ENCODE measurements at places on chromosomes 5 and 9.

GRCh38 chr5:95410279-95410678 lies 19.1 kb downstream of the FAM81B start:
- no peak for DNase-seq

DNA sequence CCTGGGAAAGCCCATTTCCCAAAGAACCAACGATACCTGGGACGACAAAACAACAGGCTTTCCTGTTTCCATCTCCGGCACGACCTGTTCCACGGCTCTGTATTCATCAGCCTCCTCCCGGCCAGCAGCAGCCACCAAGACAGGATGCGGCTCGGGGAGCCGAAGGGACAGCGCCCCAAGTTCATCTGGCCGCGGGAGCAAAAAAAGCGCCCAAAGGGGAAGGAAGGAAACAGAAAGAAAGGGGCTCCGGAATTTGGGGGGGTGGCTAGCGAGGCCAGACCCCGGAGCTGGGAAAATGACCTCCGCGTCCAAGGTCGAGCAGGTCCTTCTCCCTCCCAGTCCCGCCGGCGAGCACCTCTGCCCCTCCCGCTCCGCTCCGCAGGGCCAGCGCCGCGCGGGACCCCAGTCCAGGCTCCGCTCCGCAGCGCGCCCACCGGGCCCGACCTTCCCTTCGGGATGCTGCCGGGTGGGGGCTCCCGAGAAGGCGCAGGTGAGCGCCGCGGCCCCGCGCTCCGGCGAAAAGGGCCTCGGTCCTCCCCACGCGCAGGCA lies 608 bp downstream of the ELOVL7 start:
- DNase-seq: peak; percentile 22

DNA sequence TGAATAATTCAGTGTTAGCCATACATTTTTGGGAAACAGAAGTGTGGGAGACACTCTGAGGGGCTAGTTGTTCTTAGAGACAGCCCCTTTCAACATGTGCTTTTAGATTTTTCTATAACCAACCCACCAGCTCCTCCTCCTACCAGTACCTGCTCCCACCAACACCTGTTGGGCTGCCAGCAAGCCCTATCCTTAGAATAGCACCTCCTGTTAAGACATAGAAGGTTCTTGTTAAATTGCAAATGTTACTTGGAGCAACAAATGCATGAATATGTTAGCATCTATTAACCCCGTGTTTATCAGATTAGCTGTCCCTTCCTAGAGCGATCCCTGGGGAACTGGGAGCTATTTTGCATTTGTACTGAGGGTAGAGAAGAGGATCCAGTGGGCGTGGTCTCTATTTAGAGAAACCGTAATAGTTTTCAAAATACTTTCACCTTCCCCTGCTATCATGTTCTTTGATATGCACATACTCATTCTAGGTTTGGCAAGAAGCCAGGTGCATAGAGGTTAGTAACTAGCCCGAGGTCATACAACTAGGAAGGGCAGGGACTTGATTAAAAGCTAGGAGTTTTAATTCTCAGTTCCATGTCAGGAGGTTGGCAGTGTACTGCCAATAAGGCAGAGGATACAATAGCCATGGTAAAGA lies 334.4 kb downstream of the KCTD16 start:
- no peak for DNase-seq

GRCh38 chr5:39053189-39053588 lies 21.0 kb downstream of the RICTOR start:
- no peak for DNase-seq

GRCh38 chr9:110714314-110714713 lies 45.7 kb downstream of the MUSK start:
- peak; percentile 80 for DNase-seq

- no peak for DNase-seq
Measured at GRCh38 chr5:135248801-135249231, 150.2 kb downstream of the MACROH2A1 start.

DNA sequence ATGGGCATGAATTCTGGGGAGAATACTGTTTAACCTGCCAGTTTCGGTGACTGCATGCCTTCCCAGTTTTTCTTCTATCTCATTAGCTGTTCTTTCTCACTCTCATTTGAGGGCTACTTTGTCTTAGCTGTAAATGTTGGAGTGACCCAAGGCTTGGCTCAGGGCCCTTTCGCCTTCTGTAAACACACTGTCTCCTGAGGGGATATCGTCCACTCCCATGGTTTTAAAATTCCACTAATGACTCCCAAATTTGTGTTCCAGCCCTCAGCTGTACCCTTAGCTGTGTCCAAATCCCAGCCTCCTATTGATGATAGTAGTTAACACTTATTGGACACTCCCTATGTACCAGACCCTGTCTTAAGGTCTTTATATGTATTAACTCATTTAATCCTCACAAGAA lies 14.1 kb upstream of the RNF145 start:
- DNase-seq: no peak

DNA sequence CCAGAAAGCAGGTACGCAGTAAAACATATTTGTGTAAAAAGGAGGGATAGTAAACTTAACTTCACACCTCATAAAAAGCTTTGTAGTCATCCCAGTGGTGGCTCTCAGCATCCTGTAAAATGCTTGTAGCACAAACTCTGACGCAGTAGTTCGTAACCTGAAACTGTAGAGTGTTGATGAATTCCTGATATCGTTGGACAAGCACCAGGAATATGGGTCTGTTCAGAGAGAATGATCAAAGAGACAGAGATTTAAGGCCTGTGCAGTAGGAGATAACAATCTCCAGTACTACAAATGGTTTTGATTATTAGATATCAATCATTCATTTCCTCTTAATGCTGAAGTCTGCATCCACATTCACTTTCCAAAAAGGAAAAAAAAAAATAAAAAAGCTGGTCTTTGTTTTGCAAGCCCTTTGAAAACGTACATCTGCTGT lies 148.5 kb downstream of the KIAA0825 start:
- peak; percentile 57 for DNase-seq

- DNase-seq: no peak
Measured at GRCh38 chr5:40570408-40571129, 109.1 kb upstream of the PTGER4 start.

GRCh38 chr5:113806250-113806649 lies 292.8 kb downstream of the YTHDC2 start:
- DNase-seq: peak; percentile 30

GRCh38 chr9:92649007-92649406 lies 20.9 kb downstream of the IPPK start:
- DNase-seq: no peak

DNA sequence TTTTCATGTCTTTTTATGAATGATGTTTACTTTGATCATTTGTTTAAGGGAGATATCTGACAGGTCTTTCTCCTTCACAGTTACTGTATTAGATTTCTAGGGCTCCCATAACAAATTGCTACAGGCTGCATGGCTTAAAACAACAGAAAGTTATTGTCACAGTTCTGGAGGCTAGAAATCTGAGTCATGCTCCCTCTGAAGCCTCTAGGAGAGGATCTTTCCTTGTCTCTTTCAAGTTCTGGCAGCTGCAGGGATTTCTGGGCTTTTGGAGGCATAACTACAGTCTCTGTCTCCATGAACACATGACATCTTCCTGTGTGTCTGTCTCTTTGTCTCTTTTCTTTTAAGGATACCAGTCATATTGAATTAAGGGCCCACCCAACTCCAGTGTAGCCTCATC lies 557.3 kb upstream of the SEMA6A start:
- DNase-seq: no peak

DNA sequence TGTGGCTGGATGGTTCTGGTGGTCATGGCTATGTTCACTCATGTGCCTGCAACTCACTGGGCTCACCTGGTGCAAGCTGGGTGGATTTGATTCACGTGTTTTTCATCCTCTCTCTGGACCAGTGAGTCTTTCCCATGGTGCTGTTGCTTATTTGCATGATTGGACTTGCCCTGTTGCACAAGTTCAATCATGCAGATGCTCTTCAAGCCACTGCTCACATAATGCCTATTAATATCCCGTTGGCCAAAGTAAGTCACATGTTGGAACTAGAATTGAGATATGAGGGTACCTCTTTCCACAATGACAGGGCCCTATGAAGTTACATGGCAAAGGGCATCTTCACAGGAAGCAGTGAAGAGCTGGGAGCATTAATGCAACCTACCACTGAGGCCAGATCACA lies 26.5 kb upstream of the MROH2B start:
- no peak for DNase-seq

DNA sequence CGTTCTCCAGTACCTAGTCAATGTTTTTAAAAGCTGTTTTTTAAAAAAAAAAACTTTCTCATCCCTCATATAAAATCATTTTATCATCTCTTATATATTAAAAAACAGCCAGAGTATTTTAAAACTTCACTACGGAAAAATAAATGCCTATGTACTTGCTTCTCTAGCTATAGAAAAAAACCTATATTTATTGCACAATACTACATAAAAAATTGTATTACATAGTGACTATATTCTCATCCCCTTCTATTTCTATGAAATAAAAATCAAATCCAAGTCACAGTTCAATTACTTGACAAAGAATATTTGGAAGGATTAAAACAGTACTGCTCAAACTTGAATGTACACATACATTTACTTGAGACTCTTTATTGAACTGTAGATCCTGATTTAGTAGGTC lies 56.7 kb downstream of the RICTOR start:
- no peak for DNase-seq

- DNase-seq: no peak
Measured at GRCh38 chr9:124706685-124707084, 64.4 kb downstream of the NR6A1 start.

- no peak for DNase-seq
Measured at GRCh38 chr5:102314328-102314727, 18.2 kb upstream of the SLCO4C1 start.

GRCh38 chr5:5273398-5273797 lies 133.3 kb downstream of the ADAMTS16 start:
- no peak for DNase-seq

GRCh38 chr9:132880324-132880661 lies 1.6 kb downstream of the SPACA9 start:
- no peak for DNase-seq

DNA sequence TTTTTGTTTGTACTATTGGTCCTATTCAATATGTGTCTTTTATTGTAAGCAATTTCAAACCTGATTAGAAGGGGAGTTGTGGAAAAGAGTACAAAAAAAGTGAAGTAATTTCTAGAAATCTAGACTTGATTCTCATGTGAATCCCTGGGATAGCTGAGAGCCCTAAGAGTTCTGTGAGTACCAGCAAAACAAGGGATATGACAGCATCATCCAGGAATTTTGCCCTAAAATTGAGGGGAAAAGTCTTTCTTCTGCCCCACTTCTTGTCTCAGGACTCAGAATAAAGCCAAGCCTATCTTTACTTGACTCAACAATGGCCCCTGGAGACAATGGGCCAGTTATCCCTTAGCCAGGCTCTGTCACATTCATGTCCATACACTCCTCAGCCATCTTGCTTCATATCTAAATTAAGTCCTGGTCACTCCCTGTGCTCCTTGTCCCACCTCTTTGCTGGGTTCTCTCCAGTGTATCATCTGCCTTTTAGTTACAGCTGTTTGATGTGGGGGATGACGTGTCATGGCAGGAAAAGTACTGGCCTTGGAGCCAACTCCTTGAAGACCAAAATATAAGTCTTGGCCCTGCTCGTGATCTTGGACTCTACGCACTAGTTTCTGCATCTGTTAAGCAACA lies 81.2 kb downstream of the ADAMTS12 start:
- no peak for DNase-seq

GRCh38 chr9:74556685-74557084 lies 59.5 kb downstream of the RORB start:
- DNase-seq: no peak

GRCh38 chr9:130183133-130183762 lies 11.0 kb downstream of the NCS1 start:
- no peak for DNase-seq

- DNase-seq: no peak
Measured at GRCh38 chr5:145931718-145932117, 4.7 kb upstream of the SH3RF2 start.

DNA sequence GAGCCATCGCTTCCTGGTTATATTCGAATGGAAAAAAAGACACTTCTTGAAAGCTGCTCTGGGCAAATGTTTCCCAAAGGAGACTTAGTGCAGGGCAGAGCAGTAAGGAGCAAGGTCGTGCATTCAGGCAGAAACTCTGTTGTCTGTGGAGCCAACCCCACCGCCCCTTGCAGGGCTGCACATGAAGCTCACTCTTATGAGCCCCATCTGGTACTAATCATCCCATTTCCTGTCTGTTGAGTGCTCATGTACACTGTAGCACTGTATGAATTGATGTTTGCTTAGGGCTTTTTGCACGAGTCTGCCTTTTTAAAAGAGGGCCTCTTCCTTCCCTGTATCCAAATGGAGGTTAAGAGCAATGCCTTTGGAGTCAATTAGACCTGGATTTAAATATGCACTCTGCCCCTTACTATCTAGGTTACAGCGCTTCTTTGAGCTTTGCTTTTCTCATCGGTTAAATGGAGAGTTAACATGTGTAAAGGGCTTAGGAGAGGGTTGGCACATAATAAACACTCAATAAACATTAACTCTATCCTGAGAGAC lies 25.4 kb downstream of the HMHB1 start:
- DNase-seq: peak; percentile 93

GRCh38 chr5:65984098-65984885 lies 57.9 kb downstream of the ERBIN start:
- DNase-seq: no peak

DNA sequence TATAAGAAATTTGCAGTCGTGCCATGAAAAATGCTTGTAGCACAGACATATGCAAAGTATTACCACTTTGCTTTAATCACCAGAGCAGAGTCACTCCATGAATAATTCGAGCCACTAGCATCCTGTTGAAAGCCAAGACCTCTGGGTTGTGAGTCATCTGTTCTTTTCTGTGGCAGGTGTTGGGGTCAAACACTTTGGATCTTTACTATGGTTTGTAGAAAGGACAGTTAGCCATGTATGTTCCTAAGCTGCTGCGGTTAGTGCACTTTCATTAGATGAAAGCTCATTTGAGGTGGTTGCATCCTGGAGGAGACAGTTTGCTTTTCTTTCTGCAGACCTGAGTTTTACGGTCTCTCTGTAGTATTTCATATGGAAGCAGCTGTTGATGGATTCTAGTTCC lies 223.7 kb downstream of the DMRT2 start:
- DNase-seq: no peak

GRCh38 chr9:69548681-69549080 lies 123.5 kb downstream of the APBA1 start:
- no peak for DNase-seq

GRCh38 chr5:98927242-98927988 lies 1.4 kb downstream of the CHD1 start:
- DNase-seq: no peak

DNA sequence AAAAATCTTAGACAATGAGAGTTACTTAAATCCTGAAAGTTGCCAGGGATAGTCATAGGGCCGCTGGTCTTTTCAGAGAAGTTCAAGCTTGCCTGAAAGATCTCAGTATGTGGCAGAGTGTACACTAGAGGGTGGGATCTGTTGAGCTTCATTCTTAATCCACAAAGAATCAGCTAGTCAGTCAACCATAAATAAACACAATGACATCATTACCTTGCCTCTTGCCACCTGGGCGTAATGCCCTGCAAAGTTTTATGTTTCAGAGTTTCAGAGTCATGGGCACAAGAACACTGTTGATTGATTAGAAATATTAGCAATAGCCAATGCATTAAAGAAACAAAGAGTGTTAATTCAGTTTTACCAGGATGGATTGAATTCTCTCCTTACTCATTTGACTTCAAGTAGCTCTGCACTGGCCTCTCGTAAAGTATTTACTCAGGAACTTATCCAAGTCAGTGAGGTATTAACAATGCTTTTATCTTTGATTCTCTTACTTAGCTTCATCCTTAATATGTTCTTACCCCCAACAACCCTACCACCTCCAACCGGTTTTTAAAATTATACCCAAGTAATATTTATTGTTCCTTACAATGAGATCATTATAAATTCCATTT lies 14.3 kb upstream of the ANXA1 start:
- DNase-seq: no peak
